ENCODE measurements at places on chromosomes 13 and 19.

- no peak for DNase-seq
Measured at GRCh38 chr19:35284153-35285094, 2.1 kb downstream of the HAMP start.

- no peak for DNase-seq
Measured at GRCh38 chr13:98322091-98322718, 145.1 kb upstream of the RNF113B start.

DNA sequence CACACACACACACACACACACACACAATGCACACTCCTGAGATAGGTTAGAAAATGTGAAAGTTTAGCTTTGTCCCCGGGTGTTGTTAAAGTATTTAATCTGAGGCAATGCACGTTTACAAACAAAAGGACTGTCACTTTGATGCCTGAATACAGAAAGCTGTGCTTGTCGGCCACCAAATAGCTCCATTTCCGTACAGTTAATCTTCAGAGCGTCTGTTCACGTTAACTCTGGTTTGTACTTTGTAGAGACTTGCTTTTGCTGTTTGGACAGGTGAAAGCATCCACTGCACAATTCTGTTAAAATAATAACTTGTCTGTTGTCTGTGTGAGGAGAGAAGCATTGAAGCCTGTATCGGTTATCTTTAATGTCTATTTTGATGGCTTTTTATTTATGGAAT is 267.8 kb downstream of the FGF9 start:
- no peak for DNase-seq

GRCh38 chr19:30064771-30065494 is 122.9 kb downstream of the URI1 start:
- DNase-seq, result peak; percentile 30

- no peak for DNase-seq
Measured at GRCh38 chr13:24168979-24169378, 8.5 kb downstream of the SPATA13 start.

DNA sequence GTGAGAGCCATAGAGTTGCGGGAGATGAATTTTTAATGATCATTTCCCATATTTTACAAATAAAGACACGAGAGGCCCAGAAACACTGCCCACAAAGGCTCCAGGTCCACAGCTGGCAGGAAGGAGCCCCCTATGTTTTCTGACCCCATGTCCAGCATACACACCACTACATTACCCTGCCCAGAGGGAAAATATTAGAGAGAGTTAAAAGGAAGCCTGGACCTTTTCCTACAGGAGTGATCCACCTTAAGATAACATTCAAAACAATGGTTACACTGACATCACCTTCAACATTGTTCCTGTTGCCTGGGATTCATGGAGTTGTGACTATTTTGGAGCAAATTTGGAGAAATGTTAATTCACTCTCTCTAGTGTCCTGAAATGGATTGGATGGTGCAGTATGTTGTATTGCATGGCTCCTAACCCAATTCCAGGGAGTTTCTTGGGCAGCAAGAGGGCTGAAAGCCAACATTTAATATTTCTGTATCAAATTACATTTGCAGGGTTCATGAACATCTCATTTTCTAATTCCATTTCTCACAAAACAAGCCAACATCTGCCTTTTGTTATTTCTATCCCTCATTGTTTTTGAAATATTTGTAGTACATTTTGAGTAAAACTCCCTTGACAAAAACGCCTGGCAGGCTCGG is 172.5 kb downstream of the DLEU7 start:
- DNase-seq, result no peak

- DNase-seq, result no peak
Measured at GRCh38 chr13:65417953-65418352, 1812.2 kb downstream of the PCDH9 start.

- DNase-seq, result no peak
Measured at GRCh38 chr19:33246709-33247440, 21.2 kb upstream of the SLC7A10 start.

DNA sequence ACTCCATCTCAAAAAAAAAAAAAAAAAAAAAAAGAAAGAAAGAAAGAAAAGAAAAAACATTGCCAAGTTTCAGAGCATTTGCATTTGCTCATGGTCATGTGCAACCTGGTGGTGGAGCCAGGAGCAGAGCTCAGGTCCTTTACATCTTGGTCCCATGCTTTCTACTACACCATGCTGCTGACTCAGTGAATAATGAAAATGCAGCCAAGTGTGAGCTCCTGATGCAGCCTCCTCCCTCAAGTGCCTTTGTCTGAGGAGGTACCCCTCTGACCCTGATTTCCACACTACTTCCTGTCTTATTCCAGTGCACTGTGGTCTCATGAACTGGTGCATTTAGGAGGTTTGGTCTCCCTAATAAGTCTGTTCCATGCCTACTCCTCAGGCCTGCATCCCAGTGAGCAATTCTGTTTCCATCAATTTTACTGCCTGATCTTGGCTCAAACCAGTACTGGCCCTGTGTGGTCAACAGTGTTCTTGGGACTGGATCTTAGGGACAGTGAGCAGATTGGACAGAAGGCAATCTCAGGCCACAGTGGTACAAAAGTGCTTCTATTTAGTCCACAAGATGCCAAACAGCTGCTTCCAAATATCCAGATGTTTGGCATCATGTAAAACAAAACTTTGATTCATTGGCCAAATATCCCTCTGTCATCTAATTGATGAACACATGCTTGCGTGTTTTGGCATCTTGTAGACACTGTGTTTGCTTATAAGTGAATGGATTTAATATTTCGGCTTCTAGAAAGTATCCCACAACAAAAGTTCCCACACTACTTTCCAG is 28.8 kb upstream of the LRCH1 start:
- DNase-seq, result no peak

- DNase-seq, result no peak
Measured at GRCh38 chr19:41626877-41627276, at the start of gene CEACAM4. Gene CEACAM4, minus strand, starts transcription at chr19:41627074. Its CDS starts 111 bp downstream, at chr19:41626963.

- DNase-seq, result no peak
Measured at GRCh38 chr19:35076026-35076370, 34.5 kb downstream of the HPN start.

DNA sequence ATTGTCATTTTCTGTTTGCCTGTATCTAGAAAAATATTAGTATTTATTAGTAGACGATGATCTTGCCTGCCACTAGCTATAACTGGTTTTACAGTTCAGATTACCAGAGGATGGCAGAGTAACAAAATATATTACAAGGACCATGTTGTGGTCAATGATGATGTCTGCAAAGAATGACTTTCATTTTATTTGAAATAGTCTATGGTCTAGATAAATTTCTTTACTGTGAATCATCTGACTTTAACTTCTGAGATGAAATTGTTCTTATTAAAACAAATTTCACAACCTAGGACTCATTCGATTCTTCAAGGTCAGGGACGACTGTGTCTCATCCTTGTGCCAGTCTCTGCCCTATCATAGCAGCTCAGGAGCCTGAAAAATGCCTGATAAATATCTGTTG is 637.8 kb upstream of the KLF12 start:
- DNase-seq, result no peak

- DNase-seq, result no peak
Measured at GRCh38 chr19:31232180-31232579, 117.1 kb downstream of the TSHZ3 start.

DNA sequence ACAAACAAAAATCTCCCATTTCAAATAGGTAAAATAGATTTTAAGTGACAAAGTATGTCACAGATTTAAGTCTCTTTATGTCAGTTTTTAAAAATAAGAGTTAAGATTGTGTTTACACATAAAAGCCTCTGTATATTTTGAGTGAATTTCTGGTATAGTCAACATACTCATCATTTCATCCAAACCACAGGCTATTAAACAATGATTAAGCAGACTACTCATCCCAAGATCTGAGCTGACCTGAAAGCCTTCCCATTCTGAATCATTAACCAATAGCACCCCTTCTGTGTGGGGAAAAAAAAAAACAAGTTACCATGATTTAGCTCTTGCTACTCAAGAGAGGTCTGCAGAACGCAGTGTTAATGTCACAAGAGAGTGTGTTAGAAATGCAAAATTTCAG is 284.4 kb upstream of the NBEA start:
- DNase-seq, result no peak

GRCh38 chr13:39676315-39676876 is 20.9 kb downstream of the COG6 start:
- DNase-seq, result no peak

- DNase-seq, result no peak
Measured at GRCh38 chr13:109211616-109212015, 574.8 kb downstream of the IRS2 start.

DNA sequence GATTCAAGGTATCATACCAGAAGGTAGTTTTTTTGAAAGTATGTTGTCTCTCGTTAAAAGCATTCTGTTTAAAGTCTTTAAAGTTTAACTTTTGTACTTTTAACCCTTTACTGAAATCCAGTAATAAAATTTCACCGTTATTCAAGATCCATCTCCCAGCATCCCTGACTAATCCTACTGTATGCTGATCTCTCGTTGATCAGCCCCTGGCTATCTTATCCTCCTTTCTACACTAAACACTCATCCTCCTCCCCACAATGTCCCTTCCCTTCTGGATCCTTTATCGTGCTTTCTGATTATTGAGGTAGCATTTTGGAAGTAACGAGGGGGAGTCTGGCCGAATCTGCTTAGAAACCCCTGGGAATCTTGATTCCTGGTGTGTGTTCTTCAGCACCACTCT is 1.3 kb downstream of the TPP2 start:
- no peak for DNase-seq

- no peak for DNase-seq
Measured at GRCh38 chr19:39407660-39408391, 1.2 kb downstream of the ZFP36 start.

- no peak for DNase-seq
Measured at GRCh38 chr19:34363094-34363493, 1.9 kb upstream of the GPI start.

- no peak for DNase-seq
Measured at GRCh38 chr13:48009284-48009683, 8.2 kb upstream of the SUCLA2 start.

- DNase-seq, result no peak
Measured at GRCh38 chr13:42567906-42568305, 6.0 kb upstream of the TNFSF11 start.

DNA sequence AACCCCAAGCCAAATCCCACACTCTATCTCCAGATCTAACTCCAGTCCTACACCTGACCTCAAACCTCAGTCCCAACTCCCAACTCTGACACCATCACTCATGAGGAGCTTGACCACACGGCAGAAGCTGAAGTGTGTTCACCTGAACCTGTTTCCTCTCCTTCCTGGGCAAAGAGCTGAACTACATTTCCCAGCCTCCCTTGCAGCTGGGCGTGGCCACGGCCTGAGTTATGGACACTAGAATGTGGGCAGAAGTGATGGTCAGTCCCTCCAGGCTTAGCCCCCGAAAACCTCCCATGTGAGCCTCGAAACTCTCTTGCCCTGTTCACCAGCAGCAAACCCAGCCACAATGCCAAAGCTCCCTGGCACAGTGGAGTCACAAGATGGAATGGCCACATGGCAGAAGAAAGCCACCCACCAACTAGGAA is 19.5 kb upstream of the MEIS3 start:
- DNase-seq, result no peak

DNA sequence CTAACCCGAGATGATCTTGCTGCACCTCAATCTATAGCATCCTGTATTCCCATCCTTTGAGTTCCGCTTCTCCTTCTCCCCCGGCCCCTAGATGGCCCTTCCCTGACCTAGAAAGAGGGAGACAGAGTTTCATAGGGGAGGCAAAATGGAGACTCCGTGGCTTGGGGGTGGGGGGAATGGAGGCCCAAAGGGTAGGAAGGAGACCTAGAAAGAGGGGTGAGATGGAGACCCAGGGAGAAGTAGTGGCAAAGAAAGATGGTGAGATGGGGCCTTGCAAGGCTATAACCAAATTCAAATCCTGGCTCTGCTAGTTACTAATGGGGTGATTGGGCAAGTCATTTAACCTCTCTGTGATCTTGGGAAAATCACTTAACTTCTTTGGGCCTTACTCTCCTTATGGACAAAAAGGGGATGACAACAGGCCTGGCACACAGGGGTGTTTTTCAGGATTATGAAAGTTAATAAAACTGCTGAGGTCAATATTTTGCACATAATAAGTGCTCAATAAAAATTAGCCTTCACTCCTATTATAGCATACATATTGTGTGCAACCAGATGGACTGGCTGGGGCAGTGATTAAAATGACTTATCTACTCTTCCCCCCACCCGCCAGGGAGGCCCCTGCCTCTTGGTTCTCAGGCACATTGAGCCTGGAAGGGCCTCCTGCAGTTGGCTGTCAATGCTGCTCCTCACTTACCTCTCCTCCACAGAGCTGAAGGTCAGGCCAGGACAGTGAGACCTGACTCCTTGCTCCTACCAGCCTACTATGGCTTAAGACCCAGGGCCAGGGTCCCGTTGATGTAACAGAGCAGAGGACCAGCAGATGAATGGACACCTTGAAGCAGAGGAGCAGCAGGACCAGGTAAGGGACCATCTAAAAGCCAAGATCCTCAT is 633 bp downstream of the SPHK2 start:
- DNase-seq, result no peak

GRCh38 chr19:17314007-17314593 is 4.7 kb downstream of the DDA1 start:
- no peak for DNase-seq

GRCh38 chr19:35249146-35249847 is 495 bp downstream of the LSR start:
- DNase-seq, result peak; percentile 32

- DNase-seq, result no peak
Measured at GRCh38 chr19:35000647-35001501, 751 bp downstream of the GRAMD1A start.

DNA sequence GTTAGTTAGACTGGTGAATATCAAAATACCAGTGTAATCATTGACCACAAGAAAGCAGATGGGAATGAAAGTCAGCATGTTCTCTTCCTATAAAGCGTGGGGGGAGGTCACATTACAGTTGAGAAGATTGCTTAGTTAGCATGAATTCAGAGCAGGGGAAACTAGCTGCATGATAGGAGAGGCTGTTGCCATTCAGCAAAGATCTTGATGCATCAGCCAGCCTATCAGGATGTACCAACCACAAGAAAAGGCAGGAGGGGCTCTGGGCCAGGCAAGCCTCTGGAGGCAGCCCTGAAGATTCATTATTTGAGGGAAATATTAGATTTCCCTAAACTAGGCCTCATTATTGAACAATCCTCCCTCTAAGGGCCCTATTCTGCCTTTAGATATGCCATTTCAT is 5.0 kb upstream of the MTMR6 start:
- no peak for DNase-seq

DNA sequence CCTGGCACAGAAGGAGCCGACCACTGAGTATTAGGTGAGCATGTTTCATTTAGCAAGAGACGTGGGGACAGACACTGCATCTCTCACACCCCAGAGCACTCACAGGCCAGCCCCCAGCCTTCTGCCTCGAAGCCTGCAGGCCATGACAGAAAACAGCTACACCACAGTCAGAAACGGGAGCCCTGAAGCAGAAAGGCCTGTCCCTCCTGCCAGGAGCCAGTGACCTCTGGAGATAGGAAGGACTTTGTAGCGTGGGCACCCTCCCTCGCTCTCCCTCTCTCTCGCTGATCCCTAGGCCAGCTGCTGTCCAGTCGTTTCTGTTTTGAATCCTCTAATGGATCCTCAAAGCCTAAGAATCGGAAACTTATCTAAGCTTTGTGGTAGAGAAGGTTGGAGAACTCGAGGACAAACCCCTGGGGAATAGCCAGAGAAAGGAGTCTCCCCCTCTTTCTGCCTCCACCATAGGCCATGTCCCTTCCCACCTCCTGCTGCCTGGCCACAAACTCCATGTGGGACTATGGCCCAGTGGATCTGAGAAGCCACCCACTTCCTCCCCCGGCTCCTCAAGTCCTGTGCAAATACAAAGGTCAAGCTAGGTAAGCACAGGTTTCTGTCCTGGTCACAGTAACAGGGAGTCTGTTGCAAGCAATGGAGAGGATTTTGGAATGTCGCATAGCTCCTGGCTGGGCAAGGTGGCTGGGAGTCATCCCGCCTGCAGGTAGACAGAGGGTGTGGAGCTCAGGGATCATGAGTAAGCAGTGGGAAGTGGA is 95.1 kb downstream of the NUFIP1 start:
- DNase-seq, result no peak

GRCh38 chr19:52211203-52211602 is 21.4 kb downstream of the PPP2R1A start:
- DNase-seq, result no peak
